ENCODE measurements at places on chromosomes 2 and 18. TPM values are rescaled to one million over a fixed set of nuclear protein-coding genes. Genes with fewer than 3 reads are reported as not detected.
A peak's percentile ranks its signal among the peaks of the same experiment; 100 is the strongest.

DNA sequence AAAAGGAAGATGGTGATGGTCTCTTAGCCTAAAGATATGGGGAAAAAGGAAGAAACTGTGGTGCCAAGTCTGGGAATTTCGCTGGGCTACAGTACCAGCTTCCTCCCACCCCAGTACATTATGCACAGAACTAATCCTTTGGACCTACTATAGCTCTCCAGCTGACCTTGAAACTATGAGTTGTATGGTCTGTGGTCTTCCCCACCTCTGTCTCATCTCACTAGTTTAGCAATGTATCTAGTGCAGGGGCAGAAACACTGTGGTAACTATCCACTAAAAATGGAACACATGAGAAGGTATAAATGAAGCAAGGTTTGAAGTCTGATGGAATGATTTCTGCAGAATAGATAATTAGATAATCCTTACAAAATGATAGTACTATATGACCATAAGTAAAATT, 190.4 kb upstream of the CCDC150 start:
- no peak for DNase-seq

GRCh38 chr18:12474876-12475275, 67.1 kb downstream of the PRELID3A start:
- DNase-seq: no peak

Gene EVX2
- total RNA-seq: not detected

Gene GULP1
- total RNA-seq: 42.7 TPM

Gene AGAP1
- total RNA-seq: 9.8 TPM

Gene GALM
- total RNA-seq: 35.2 TPM

- no peak for DNase-seq
These were observed 45.5 kb downstream of the LYPD6 start for GRCh38 chr2:149375801-149376361.

GRCh38 chr2:74871414-74871813, 37.5 kb downstream of the HK2 start:
- no peak for DNase-seq

DNA sequence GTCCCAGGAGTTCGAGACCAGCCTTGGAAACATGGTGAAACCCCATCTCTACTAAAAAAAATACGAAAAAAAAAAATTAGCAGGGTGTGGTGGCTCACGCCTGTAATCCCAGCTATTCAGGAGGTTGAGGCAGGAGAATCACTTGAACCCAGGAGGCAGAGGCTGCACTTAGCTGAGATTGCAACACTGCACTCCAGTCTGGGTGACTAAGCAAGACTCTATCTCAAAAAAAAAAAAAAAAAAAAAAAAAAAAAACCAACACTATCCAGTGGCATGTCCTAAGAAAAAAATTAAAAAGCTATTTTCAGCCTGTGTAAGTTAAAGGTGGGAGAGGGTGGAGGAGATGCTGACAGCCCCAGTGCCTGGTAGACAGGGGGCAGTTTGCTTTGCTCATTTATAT, 32.2 kb upstream of the REL start:
- peak; percentile 19 for DNase-seq

GRCh38 chr2:117771969-117772630, 42.4 kb upstream of the DDX18 start:
- peak; percentile 40 for DNase-seq

DNA sequence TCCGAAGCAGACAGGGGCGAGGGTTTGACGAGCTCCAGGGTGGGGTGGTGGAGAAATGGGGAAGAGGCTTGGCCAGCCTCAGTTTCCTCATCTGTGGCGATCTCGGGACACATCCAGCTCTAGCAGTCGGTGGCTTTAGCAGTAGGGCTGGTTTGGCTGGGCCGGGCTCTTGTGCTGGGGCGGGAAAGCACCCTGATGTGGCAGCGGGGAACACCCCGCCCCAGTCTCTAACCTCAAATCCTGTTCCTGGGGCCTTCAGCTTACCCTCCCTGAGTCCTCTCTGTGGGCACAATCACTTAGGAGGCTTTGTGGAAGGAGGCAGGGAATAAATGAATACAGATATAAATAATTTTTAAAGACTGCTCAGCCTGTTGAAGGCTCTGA, 26.5 kb upstream of the MCFD2 start:
- DNase-seq: no peak

Gene TBR1
- total RNA-seq: not detected

GRCh38 chr2:19762142-19762541, 139.6 kb downstream of the TTC32 start:
- DNase-seq: peak; percentile 82

DNA sequence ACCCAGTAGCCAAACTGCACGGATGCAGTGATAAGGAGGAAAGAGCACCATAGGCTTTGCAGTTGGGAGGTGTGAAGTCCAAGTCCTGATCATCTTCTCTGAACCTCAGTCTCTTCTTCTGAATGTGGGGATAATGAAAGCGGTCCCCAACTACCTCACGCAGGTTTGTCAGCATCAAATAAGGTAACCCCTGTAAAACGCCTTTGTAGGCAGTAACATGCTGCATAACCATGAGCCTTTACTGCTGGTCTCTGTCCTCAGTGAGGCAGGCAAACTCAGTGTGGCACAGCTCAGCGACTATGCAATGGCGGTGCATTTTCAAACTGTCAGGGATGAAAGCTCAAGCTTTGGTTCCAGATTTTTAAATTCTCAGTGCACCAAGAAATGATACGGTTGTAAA, 46.1 kb downstream of the DNMT3A start:
- DNase-seq: no peak

DNA sequence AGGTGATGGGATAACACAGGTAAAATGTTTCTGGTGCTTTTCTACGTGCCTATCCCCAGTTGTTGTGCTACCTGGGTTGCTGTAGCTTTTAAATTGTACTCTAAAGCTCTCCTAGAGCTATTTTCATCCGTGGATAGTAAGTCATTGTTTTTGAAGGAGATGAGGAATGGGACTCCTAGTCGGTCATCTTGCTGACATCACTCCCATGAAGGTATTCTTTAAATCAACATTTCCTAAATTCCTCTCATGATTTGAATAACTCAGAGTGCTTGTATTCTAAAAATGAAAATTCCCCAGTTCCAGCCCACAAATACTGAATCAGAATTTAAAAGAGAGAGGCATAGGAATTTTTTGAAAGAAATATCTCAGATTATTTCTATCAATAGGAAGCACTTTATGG, 44.3 kb downstream of the CCDC148 start:
- DNase-seq: peak; percentile 52

- no peak for DNase-seq
These were observed 177.8 kb downstream of the EN1 start for GRCh38 chr2:118669654-118670053.

Gene GAREM1
- total RNA-seq: 5.5 TPM

DNA sequence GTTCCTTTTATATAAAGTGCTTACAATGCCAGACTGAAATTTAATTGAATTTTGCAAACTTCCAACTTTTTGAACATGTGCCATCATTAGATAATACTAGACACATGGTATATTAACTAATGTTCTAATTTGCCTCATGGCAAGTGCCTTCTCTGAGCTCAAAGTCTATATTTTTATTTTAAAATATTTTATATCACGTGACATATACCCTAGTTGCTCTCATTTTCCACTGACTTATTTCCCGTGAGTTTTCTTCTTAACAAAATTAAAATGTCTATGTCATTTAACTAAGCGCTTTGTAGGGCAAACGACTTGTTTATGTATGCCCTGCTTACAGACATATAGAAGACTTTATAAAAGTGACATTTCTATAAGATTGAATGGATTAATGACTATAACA, 509.6 kb upstream of the SYT4 start:
- DNase-seq: no peak

GRCh38 chr2:237096911-237097310, 11.2 kb downstream of the COPS8 start:
- peak; percentile 77 for DNase-seq

GRCh38 chr18:64090876-64091275, 58.0 kb downstream of the LINC00305 start:
- DNase-seq: no peak

Gene DSEL
- 108 TPM for total RNA-seq

DNA sequence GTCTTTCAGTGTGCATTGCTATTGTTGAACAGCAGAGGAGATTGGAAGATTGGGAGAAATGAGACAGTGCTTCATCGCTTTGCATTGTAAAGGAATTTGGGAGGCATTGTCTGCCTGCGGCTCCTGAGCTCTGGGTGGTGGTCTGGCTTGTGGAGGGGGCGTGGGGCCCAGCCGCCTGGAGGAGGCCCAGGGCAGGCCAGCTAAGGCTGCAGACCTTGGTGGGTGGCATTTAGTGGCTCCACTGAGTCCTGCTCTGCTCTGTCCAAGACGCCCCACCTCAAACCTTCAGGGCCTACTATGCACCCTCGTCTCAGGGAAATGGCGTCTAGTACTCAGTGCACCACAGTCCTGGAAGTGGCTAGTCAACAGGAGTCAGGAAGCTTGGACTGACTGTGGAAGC, 5.7 kb upstream of the HS1BP3 start:
- DNase-seq: no peak

DNA sequence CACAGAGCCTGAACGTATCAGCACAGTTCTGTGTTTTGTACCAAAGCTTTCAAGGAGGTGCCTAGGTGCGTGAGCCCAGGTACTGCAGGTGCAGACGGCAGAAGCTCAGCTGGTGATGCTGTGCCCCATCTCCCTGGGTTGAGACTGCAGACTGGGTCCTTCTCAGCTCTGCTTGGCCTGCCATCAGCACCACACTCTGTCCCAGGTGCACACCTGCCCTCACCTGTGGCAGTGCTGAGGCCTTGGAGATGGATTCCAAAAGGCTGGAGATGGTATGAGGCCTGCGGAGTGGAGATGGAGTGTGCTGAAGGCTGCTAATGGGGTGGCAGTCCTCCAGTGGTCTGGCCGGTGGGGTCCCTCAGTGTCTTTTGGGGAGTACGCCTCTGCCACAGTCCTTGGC, 9.3 kb downstream of the LDLRAD4 start:
- no peak for DNase-seq

GRCh38 chr18:39515299-39515698, 1949.7 kb upstream of the CELF4 start:
- DNase-seq: no peak

- DNase-seq: peak; percentile 55
These were observed 210.6 kb downstream of the IKZF2 start for GRCh38 chr2:212940816-212941215.

- no peak for DNase-seq
These were observed 55.4 kb downstream of the FAM171B start for GRCh38 chr2:186749219-186749618.

DNA sequence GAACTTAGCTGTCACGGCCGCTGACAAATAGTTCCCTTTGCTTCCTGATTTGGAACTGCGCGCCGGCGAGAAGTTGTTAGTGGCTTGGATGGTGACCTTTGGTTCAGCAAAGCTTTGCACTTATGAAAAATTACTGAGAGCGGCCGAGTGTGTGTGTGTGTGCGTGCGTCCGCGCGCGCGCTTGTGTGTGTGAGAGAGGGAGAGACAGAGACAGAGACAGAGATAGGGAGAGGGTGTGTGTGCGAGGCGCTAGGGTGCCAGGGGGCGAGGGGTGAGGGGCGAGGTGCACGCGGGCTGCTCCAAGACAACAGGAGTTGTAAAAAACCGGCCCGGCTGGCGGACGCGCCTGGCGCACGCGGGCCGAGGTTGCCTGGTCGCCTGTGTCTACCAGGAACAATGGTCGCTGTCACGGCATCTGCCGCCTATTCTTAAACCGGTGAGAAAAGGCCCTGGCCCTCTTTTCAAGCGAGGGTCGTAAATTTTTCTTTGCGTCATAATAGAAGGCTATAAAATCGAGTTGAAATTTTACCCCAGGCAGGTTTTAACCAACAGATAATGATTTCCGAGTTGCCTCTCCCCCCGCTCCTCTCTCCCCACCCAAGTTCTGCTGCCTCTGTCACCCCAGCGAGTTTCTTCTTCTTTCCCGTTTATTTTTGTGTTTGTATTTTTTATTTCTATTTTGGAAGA, 535 bp downstream of the HOXD3 start:
- DNase-seq: no peak
